CD14-positive monocyte (primary cell): ENCODE measurements at places on chromosomes 11 and 22.
A peak's percentile ranks its signal among the peaks of the same experiment; 100 is the strongest.

GRCh38 chr11:120594746-120595145, 83.2 kb downstream of the GRIK4 start:
- no peak for DNase-seq

- no peak for DNase-seq
Observed at GRCh38 chr22:49294656-49295464, 532.8 kb downstream of the BRD1 start.

GRCh38 chr11:1892558-1892957, 863 bp upstream of the PRR33 start:
- DNase-seq = no peak

DNA sequence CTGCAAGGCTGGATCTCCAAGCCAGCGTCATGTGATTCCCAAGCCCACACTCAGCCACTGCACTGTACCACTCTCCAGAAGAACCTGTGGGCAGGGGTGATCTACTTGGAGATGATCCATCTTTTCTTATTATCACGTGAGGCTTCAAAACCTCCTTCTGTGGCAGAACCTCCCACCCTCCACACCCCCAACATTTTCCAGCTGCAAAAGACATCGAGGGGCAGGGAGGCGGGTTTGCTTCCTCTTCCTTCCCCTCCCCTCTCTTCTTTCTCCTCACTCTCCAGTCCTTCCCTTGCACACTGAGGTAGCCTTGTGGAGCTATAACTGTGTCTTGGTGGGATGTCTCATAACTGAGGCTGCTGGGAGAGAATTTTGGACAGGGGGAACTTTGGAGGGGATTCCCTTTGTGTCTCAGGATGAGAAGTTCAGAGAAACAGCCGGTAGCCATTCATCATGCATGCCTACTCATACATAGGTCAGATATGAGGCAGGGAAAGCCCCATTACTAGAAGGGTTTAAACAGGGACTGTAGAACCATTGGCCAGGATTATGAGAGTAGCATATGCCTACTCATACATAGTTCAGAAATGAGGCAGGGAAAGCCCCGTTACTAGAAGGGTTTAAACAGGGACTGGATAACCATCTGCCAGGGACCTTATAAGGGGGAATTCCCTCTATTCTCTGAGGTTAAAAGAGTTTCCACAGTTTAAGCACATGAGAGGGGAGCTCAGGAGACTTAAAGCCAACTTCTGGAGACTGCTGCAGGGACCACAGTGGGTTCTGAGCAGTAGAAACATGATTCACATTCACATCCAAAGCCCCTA, 420.7 kb upstream of the CADM1 start:
- DNase-seq = peak; percentile 42

- DNase-seq = no peak
Observed at GRCh38 chr11:74641905-74642304, 49.5 kb downstream of the POLD3 start.

DNA sequence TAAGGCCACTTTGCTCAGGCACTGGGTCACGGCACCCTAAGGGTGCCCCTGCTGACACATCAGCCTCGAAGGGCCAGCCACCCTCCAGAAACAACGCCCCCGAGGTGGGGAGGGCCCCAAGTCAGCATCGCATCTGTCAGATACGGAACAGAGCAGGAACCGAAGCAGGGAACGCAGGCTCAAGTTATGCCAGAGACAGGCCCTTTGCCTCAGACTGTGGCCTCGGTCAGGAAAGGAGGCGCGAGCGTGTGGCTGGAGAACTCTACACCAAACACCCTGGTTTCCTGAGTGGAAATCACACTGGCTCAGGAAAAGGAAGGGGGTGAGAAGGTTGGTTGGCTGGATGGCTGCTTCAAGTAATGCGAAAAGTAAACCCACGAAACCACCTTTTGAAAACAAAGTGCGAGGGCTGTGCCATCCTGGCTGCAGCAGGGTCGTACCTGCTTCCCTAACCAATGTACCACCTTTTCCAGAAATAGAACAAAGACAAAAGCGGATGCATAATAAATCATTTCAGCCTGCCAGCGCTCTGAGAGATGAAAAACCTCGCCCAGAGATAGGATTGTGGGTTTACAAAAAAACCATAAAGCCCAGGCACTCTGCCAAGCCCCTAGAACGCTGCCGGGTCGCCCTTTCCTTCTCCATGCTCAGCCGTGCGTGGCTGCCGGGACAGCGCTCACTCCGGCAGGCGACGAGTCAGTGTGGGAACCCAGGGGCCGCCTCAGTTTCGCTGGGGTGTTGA, 38.6 kb downstream of the TRMU start:
- DNase-seq = no peak

DNA sequence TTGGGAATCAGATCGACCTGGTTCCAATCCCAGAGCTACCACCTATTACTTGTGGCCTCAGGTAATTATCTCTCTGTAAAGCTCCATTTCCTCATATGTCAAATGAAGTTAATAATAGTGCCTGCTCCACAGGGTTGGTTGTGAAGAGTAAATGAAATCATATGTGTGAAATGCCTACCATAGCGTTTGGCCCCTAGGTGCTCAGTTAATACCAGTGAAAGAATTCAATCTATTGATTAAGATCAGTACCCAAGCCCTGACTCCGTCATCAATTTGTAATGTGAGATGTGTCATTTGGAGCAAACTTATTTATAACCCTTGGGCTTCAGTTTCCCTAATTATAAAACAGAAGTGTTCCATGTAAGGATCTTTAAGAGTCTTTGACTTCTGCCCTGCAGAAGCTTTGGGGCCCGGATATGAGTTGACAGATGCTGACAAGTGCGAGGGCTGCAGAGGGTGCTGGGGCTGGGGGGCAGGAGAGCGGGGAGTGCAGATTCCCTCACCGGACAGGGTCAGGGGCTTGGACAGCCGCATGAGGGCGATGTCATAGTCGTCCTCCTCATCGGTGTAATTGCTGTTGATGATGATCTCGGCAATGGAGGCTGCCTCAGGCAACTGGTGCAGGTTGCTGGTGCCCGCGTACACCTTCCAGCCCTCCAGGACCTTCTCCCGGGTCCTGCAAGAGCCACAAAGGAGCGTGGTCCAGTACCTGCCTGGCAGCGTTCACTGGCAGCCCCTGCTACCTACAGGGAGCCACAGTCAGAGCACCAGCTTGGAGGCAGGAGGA, 20.9 kb downstream of the TMPRSS13 start:
- DNase-seq = no peak

DNA sequence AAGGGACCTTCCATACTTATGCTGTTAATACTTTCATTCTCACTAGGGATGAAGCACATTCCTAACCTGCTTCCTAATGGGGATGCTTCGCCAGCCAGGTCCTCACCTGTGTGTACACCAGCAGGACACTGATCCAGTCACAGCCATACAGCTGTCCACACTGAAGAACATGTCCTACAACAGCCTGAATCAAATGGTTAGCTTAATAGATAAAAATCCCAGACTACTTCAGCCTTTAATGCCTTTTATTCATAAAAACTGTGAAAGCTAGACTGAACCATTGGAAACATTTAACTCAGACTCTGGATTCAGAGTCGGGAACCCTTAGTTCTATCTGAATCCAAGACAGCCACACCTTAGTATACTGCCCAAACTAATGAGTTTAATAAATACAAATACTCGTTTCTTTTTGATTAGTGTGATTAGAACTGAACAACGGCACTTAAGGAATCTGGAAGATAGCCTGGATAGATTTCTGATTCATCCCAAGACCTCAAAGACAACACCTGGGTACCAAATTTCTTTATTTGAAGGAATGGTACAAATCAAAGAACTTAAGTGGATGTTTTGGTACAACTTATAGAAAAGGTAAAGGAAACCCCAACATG, 3.3 kb downstream of the FTH1 start:
- no peak for DNase-seq

GRCh38 chr22:23675502-23676415, 15.1 kb upstream of the RGL4 start:
- DNase-seq = peak; percentile 76

DNA sequence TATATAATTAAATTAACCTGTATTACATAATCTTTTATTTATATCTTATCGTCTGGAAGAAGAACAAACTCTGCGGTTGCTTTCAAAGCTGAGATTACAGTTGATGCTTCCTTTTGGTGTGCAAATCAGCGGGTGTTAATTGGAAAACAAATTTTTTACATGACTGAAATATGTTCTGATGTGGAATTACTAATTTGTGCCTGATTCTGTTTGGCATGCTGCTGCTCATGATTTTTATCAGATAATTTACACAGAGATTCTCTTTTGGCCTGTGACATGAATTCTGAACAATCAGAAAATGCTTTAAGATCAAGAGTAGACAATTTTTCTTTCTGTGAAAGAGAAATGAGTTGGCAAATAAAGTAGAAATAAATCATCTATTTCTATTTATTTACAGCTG, 510.8 kb downstream of the NELL1 start:
- no peak for DNase-seq

- DNase-seq = no peak
Observed at GRCh38 chr11:112583261-112583893, 322.7 kb upstream of the PLET1 start.

- no peak for DNase-seq
Observed at GRCh38 chr11:112013497-112014164, 11.6 kb upstream of the DLAT start.
